ENCODE measurements at places on chromosomes 7 and 10.

DNA sequence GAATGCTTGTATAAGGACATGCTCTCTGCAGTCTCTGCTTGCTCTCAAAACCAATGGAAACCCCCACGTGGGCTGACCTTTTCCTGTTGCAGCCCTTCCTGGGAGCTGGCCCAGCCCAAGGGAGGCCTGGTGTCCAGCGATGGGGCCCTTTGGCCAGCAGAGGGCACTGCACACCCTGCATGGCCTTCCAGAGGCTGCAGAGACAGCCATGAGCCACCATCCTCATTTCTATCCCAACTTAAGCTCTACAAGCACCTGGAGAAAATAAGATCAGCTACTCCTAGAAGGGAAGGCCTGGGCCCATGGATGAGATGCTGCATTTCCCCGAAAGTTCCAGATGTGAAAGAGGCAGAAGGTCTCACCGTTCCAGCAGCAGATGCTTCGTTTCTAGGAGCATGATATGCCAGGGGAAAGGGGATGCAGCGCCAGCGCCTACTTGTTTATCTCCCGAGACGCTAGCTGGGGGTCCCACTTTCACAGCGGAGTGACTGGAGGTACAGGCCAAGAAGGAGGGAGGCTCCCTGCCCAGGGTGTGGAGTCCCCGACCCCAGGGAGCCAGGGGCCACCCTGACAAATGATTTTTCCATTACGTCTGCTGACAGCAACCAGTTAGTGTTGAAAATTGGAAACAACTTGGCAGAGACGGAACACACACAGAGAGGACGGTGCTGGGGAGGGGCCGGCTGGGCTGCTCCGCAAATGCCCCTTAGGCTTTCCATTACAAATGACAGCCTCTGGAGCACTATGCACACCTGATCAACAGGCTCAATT, 106.4 kb downstream of the ZRANB1 start:
- peak; percentile 75 for DNase-seq

GRCh38 chr7:83861-84632, 108.3 kb upstream of the FAM20C start:
- DNase-seq, result no peak

- no peak for DNase-seq
Measured at GRCh38 chr10:69065406-69066361, 22.2 kb upstream of the SRGN start.

GRCh38 chr10:103888113-103888841, 29.7 kb downstream of the STN1 start:
- peak; percentile 70 for DNase-seq

DNA sequence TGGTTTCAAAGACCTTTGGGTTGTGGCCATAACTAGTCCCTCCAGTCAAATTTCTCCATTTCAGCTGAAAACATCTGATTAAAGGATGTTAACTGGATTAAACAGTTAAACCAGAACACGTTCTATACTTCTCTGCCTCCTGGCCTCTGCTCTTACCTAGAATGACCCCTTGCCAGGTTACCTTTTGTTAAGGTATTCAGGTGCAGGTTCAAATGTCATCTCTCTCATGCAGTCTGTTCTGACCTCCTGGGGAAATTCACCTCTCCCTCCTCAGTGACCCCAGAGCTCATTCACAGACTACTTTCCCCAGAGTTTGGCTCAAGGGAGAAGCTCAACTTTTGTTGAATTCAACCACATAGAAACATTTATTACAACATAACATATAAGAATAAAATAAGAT, 67.8 kb downstream of the RELN start:
- DNase-seq, result no peak

- DNase-seq, result no peak
Measured at GRCh38 chr7:21084286-21084685, 297.6 kb upstream of the SP8 start.

GRCh38 chr7:132095111-132095765, 481.0 kb downstream of the PLXNA4 start:
- DNase-seq, result no peak

DNA sequence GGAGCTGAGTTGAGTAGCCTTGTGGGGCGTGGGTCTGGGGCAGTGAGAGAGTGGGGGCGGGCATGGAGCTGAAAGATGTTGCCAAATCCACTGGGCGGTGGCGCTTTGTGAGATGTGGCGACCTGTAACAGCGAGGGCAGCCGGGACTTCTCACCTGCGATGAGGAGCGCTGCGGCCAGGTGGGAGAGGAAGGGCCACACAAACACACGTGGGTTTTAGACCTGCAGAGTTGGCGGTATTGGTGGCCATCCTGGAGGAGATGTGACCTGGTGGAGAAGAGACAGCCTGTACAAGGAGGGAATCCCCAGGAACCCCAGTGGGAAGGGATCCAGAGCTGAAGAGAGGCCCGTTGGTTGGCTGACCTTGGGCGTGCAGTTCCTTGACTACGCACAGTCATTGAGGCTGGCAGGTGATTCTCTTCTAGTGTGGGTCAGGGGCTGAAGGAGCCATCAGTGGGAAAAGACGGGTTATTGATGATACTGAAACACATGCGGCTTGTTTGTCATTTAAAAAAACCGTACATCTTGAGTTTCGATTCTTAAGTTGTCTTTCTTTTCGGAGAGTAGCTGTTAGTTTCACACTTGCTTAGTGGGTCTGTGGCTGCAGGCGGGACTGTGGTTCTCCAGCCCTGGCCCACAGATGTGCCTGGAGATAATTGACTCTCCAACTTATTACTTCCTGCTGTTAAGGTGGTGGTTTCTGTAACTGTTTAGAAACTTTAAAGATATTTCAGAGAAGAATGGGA, 2.4 kb downstream of the CHST12 start:
- DNase-seq, result no peak

GRCh38 chr7:74604326-74605020, 53.0 kb upstream of the GTF2I start:
- peak; percentile 65 for DNase-seq

- DNase-seq, result no peak
Measured at GRCh38 chr10:86744067-86744725, 12.2 kb upstream of the BMPR1A start.

DNA sequence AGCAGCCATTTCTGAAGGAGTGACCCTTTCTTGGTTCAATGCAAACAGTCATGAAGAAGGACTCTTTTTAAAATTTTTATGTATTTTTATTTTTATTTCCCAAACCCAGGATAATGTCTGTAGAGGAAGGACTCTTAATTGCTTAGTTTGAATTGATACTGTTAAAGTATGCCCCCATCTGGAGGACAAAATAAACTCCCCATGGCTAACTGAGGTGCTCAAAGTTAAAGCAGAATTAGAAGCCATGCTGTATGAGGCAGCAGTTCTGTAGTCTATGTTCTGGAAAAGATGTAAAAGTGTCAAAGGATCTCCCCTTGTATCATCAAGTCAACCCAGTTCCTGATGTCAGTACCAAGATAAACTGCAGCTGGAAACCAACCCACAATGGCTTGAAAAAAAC, 617.9 kb upstream of the GRM3 start:
- no peak for DNase-seq

DNA sequence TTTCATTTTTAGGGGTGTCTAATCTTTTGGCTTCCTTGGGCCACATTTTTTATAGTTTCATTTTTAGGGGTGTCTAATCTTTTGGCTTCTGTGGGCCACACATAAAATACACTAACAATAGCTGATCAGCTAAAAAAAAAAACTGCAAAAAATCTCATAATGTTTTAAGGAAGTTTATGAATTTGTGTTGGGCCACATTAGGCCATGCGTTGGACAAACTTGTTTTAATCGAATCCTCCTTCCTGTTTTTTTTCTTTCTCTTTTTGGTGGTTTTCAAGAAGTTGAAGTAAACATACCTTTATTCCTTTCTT, 37.4 kb downstream of the ZNRF2 start:
- no peak for DNase-seq

DNA sequence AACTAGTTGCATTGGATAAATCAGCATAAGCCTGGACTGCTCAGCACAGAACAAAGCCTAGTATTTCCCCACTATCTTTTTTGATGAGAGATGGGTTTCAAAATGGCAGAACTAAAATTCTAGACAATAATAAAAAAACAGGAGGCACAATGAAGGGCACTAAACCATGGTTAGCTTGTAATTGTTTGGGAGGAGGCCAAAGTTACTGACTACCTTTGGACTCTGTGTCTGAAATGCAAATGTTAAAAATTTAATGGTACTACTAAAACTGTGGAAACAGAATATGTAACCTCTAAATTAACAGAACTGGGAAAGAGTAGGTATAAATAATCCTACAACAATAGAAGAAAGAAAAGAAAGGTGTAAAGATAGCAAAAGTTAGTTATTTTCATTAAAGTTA, 13.0 kb downstream of the ADAM12 start:
- DNase-seq, result no peak

GRCh38 chr10:102334101-102334500, 61.4 kb upstream of the NFKB2 start:
- DNase-seq, result no peak

GRCh38 chr7:2997014-2997413, 46.7 kb downstream of the CARD11 start:
- peak; percentile 44 for DNase-seq

DNA sequence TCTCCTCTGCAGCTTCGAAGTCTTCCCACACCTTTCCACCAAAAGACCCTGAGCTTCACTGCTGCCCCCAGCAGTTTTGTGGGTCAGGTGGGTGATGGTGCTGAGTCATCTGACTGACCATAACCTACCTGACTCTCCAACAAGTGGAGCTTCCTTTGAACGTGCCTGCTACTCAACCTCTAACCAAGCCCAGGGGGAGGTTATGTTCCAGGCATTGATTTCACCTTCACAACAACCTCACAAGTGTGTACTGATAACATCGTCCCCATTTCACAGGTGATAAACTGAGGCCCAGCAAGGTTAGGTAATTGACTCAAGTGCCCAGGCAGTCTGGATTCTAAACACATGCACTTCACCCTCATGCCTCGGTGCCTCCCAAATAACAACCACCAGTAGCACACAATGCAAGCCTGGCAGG, 66.7 kb downstream of the DLG5 start:
- no peak for DNase-seq

GRCh38 chr7:151228024-151228866, 1.2 kb upstream of the ABCF2 start:
- DNase-seq, result no peak
